Aorta (tissue), 5 donors: ENCODE measurements at places on chromosomes 1 and 21. TPM values are rescaled to one million over a fixed set of nuclear protein-coding genes. Genes with fewer than 3 reads are reported as not detected.

Gene TARBP1
- 23.2 TPM for total RNA-seq

Gene PRR9
- not detected for total RNA-seq

DNA sequence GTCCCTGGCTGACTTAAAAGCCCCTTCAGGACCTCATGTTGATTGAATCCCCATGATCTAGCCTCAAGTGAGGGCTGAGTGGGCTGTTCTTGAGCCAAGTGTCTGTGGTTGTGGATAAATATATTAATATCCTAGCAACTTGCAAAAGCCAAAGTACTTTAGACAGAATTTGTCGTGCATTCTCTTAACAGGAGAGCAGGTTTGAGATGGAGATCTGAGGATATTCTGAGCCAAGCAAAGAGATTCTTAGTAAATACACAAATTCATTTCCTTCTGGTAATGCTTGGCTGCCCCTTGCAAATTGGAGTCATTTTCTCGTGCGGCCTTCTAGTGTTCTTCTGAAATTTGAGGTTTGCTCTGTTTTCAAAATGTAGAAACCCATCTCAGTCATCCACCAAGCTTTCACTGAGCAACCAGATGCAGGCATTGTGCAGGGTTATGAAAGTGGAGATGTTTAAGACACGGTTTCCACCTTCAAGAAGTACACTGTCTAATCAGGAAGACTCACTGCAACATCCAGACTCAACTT, 242.1 kb upstream of the JUN start:
- H3K27ac ChIP-seq = no peak overlapping the region
- H3K4me3 ChIP-seq = no peak overlapping the region
- DNase-seq = no peak
- H3K4me1 ChIP-seq = no peaks in the 10 kb centered on the region
- H3K27me3 ChIP-seq = no peaks in the 10 kb centered on the region
- no peaks in the 10 kb centered on the region for H3K36me3 ChIP-seq

Gene RXFP4
- not detected for total RNA-seq
